ENCODE measurements at places on chromosomes 7 and 10. TPM values are rescaled to one million over a fixed set of nuclear protein-coding genes. Genes with fewer than 3 reads are reported as not detected.

DNA sequence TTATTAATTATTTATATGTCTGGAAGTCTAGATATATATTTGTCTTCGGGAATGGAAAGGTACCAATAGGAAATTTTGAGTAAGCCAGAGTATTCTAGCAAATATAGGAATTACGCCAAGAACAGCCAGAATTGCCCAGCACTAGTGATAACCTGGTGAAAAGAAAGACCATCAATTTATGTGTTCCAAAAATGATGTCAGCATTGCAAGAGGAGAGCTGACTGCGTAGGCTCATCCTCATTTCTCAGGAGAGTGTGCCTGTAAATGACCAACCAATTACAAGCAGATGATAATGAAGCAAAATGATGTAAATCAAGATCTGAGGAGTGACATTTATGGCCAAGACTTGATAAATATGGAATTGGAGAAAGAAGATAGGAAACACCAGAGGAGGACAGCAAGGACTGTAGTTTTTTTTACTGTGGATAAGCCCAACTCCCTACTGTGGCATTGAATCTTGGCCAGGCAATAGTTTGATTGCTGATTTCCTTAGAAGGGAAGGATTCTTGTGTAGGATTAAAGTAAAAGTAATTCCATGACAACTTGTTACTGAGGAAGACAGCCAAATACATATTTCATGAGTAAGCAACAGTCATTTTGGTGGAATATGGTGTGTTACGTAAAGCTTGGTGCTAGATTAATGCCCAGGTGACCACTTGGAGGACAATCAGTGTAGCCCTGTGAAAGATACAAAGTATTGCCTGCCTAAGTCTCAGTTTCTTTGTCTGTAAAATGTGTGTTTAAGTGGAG, 590.8 kb downstream of the AUTS2 start:
- no peaks in the 10 kb centered on the region for H3K27me3 ChIP-seq
- DNase-seq, result no peak
- H3K4me1 ChIP-seq, result no peaks in the 10 kb centered on the region

The LIPF gene
- total RNA-seq, result not detected

- no peaks in the 10 kb centered on the region for H3K27me3 ChIP-seq
- H3K36me3 ChIP-seq, result peaks cover 7% of the 10 kb centered on the region
- H3K4me3 ChIP-seq, result no peak overlapping the region
Observed at GRCh38 chr10:15137636-15138035, 30.9 kb downstream of the NMT2 start.

GRCh38 chr10:131760416-131761166, 140.2 kb upstream of the PPP2R2D start:
- no peak overlapping the region for H3K4me3 ChIP-seq
- no peak for DNase-seq
- no peak overlapping the region for H3K27ac ChIP-seq
- H3K27me3 ChIP-seq, result no peaks in the 10 kb centered on the region
- no peaks in the 10 kb centered on the region for H3K4me1 ChIP-seq

The COA1 gene
- total RNA-seq, result 55.6 TPM

- no peak overlapping the region for H3K27ac ChIP-seq
- no peak for DNase-seq
- no peaks in the 10 kb centered on the region for H3K36me3 ChIP-seq
- H3K27me3 ChIP-seq, result no peaks in the 10 kb centered on the region
- H3K4me3 ChIP-seq, result no peak overlapping the region
- peaks cover 2% of the 10 kb centered on the region for H3K4me1 ChIP-seq
Observed at GRCh38 chr7:105512415-105512814, 9.7 kb downstream of the PUS7 start.

DNA sequence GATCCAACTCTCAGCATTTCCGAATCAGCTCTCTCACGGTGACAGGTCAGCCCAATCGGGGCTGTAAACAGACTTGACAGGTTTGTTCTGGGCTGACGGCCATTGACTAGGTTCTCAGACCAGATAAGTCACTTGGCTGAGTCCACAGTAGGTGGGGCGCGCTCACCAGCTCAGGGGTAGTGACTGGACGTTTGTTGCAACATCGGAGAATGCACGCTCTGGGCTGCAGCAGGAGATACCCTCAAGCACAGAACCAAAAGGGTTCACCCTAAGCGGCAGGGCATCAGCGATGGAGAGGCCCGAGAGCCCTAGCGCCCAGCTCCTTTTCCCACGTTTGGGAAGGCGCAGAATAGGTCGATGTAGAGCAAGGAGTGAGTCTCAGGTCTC, 1.8 kb downstream of the KLLN start:
- H3K4me1 ChIP-seq, result no peaks in the 10 kb centered on the region
- peak; percentile 86 for DNase-seq
- peak overlapping the region; percentile 29 for H3K4me3 ChIP-seq
- no peaks in the 10 kb centered on the region for H3K27me3 ChIP-seq

The PPRC1 gene
- 35.9 TPM for total RNA-seq

The CADPS2 gene
- 23.8 TPM for total RNA-seq

The FAM241B gene
- 6.6 TPM for total RNA-seq

GRCh38 chr10:75432176-75432575, 752 bp downstream of the LRMDA start:
- H3K4me1 ChIP-seq, result no peaks in the 10 kb centered on the region
- no peaks in the 10 kb centered on the region for H3K27me3 ChIP-seq

The MALSU1 gene
- total RNA-seq, result 43.4 TPM

The COX19 gene
- 10.8 TPM for total RNA-seq
